ENCODE measurements at places on chromosomes 16 and 17. TPM values are rescaled to one million over a fixed set of nuclear protein-coding genes. Genes with fewer than 3 reads are reported as not detected.

Gene SOX15
- total RNA-seq, result 0.30 TPM

Gene TRAF4
- 33.5 TPM for total RNA-seq

Gene PLLP
- total RNA-seq, result not detected

Gene CLDN7
- 0.60 TPM for total RNA-seq

Gene GRB2
- total RNA-seq, result 83.1 TPM

Gene XYLT1
- total RNA-seq, result 83.9 TPM

Gene MMP2
- 1,520 TPM for total RNA-seq

Gene SAP30BP
- 72.0 TPM for total RNA-seq

Gene RCVRN
- not detected for total RNA-seq

Gene MEIOB
- total RNA-seq, result not detected

Gene GAS2L2
- total RNA-seq, result not detected

Gene OR1A1
- not detected for total RNA-seq

Gene CES5A
- not detected for total RNA-seq

Gene KRT32
- not detected for total RNA-seq

Gene WNK4
- 1.5 TPM for total RNA-seq
